Stimulated activated CD4-positive, alpha-beta T cell treated with anti-CD3 and anti-CD28 coated beads, TNF-alpha, amount 100 ng/mL, for 4 hours (primary cell): ENCODE measurements at places on chromosomes 4 and X.

GRCh38 chrX:3443184-3443583, 96.7 kb upstream of the MXRA5 start:
- DNase-seq = no peak

- DNase-seq = no peak
Measured at GRCh38 chrX:39002466-39002865, 201.2 kb downstream of the MID1IP1 start.

DNA sequence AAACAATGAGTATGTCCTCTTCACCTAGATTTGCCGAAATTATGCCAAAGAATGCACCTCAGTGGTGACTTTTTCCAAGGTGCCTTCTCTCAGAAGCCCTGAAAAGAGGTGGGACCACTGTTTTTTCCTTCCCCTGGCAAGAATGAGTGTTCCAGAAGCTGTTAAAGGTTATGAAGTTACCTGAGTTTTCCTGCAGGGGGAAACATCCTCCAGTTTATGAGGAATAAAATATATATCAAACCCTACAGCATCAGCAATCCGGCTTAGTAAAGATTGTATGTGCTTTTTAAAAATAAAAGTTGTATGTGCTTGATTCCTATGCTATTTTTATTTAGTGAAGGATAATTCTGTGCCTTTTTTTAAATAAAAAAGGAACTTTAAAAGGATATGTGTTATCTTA, 73.3 kb downstream of the RBM46 start:
- DNase-seq = no peak

- no peak for DNase-seq
Measured at GRCh38 chr4:31787701-31788100, 1067.5 kb downstream of the PCDH7 start.

GRCh38 chrX:102744307-102744706, 23.8 kb downstream of the GPRASP3 start:
- DNase-seq = no peak

DNA sequence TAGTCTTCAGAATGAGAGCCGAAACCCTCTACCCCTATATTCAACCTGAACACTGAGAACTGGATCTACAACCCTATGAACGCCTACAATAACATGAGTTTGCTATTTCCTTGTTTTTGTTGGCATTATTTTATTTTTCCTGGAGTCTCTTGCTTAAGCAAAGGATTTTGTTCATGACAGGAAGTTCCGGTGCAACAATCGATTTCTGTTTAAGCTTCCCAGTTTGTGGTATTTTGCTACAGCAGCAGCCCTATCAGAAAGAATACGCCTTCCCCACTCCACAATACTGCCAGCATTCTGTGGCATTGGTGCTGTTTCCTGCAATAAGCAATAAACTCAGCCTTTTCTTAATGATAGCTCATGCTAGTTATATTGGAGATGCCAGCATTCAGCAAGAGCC, 60.9 kb downstream of the NPY5R start:
- DNase-seq = no peak

GRCh38 chrX:136431625-136432024, 56.1 kb upstream of the BRS3 start:
- no peak for DNase-seq

DNA sequence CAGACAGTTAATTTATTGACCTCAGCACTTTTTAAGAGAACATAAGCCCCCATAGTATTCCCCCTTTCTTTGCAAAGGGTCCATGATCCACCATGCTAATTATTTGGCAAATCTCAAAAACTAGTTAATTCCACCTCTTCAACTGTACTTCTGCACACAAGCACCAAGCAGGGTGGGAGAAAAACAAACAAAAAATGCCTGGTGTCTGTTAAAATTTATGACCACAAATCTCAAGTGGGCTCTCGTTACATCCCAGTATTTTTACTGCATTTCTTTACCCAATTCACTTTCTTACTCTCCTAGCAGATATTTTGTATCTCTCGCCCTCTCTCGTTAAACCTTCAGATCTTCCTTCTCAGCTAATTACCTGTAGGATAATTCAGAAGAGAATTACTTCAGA, 6.1 kb downstream of the ARSJ start:
- no peak for DNase-seq

- no peak for DNase-seq
Measured at GRCh38 chr4:52743444-52744019, 7.7 kb downstream of the ERVMER34-1 start.

DNA sequence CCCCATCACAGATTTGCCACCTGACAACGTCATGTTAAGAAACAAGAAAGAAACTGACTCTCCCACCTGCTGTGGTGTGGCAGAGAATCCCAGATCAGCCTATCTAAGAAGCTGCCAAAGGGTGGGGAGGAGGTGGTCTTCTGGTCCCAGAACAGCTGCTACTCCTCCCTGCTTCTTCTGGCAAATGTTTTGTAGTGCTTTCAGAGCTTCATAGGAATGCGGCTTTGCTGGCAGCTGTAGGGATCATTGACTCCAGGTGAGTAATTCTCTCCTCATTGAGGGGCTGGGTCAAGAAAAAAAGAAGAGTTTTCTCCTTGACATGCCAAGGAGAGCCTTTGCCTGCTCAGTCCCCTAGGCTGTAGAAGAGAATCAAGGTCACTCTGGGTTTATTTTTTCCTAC, 23.3 kb downstream of the NRK start:
- DNase-seq = no peak

- DNase-seq = no peak
Measured at GRCh38 chrX:10769696-10770619, 149.6 kb upstream of the MID1 start.

DNA sequence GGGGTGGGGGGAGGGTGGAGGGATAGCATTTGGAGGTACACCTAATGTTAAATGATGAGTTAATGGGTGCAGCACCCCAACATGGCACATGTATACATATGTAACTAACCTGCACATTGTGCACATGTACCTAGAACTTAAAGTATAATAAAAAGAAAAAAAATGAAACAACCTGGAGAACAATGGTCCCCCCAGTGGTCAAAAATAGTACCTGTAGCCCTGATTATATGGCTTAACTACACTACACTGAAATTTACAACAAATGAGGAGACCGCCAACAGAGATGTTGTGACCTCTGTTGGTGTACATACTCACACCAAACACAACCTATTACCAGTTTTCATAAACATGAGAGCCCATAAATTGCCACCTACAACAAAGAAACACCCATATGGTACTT, 7.3 kb upstream of the MAGEE1 start:
- DNase-seq = no peak

DNA sequence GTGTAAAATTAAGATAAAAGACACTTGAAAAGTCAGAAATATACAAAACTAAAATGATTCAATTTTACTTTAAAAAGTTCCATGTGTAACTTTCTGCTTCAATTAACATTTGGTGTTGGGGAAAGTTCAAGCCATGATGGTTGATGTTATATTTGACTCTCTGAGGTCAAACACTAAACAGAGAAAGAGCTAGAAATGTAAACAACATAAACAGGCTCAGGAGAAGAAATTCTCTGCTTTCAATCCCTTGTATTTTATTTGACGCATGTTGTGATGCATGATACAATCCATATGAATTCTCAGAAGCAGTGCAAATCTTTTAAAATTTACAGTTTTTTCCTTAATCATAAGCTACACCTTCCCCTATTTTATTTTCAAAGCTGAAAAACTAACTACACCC, 822.4 kb downstream of the PCDH18 start:
- DNase-seq = no peak

- no peak for DNase-seq
Measured at GRCh38 chr4:55386073-55386472, 9.7 kb upstream of the TMEM165 start.

- DNase-seq = no peak
Measured at GRCh38 chr4:140014284-140014683, 139.7 kb downstream of the MAML3 start.

GRCh38 chr4:119493419-119493818, 135.2 kb downstream of the PDE5A start:
- DNase-seq = no peak

DNA sequence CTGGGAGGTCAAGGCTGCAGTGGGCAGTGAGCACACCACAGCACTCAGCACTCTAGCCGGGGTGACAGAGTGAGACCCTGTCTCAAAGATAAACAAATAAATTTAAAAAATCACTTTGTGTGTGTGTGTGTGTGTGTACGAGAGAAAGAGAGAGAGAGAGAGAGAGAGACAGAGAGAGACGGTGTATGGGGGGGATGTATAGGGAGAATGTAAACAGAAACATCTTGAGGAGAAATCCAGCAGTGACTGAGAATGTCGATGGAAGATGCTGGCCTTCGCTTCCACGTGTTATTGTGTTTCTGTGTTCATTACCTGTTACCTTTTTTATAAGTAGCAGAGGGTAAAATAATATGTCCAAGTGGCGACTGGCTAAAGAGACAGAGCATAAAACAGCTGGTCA, 23.6 kb upstream of the RBPJ start:
- no peak for DNase-seq

GRCh38 chr4:69653147-69653546, at the start of gene UGT2A1:
TSS of gene UGT2A1 (minus strand) at chr4:69653247. CDS start at chr4:69647644, 5,603 bp downstream.
- no peak for DNase-seq

DNA sequence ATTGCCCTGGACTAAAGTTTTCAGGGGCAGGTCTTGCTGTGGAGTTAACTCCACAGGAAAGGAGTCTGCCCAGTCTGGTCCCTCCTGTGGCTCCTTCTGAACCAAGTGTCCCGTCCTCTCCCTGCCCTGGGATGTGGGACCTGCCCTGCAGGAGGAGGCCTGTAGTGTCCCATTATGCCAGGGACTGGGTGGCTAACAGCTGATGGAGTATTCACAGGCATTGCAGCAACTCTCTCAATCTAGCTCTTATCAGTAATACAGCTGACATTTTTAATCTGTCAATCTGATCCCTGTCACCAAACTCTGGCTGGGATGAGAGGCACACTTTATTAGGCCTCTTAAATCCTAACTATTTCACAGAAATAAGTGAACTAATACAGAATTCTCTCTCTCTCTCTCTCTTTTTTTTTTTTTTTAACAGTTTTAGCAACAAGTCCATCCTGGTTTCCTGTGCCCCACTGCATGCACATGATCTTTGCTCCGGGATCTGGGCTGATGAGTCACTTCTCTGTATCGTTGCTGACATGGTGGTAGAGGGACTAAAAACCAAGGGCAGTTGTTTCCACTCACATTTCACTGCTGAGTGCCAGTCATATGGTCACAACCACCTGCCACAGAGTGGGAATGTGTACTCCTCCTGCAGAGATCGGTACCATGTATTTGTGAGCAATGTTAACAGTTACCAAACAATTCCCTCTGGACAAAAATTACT, 39.1 kb downstream of the HAND2 start:
- DNase-seq = no peak

DNA sequence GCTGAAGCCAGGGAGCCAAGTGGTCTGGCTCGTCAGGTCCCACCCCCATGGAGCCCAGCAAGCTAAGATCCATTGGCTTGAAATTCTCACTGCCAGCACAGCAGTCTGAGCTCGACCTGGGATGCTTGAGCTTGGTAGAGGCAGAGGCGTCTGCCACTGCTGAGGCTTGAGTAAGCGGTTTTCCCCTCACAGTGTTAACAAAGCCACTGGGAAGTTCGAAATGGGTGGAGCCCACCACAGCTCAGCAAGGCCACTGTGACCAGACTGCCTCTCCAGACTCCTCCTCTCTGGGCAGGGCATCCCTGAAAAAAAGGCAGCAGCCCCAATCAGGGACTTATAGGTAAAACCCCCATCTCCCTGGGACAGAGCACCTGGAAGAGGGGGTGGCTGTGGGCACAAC, 353.8 kb downstream of the NAP1L3 start:
- no peak for DNase-seq

DNA sequence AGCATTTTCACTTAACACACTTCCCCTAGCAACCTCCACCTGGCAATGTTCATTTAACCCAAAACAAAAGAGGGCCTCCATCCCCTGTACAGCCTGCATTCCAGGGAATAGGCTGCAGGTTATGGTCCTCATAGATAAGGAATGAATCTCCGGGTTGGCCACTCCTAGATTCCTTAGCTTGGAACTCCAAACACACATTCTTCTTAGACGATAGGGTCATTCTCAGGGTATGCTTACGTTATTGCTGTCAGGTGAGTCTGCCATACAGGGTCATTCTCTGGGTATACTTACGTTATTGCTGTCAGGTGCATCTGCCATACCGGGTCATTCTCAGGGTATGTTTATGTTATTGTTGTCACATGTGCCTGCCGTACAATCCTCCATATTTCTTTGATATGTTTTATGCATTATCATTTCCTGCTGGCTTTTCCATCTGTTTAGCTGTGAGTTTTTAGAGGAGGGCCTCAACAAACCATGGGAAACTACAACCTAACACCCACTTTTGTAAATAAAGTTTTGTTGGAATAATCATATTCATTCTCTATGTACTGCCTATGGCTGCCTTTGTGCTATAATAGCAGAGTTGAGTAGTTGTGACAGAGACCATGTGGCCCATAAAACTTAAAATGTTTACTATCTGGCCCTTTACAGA, 8.2 kb upstream of the AFF1 start:
- no peak for DNase-seq
